ENCODE measurements at places on chromosomes 16 and 17.

DNA sequence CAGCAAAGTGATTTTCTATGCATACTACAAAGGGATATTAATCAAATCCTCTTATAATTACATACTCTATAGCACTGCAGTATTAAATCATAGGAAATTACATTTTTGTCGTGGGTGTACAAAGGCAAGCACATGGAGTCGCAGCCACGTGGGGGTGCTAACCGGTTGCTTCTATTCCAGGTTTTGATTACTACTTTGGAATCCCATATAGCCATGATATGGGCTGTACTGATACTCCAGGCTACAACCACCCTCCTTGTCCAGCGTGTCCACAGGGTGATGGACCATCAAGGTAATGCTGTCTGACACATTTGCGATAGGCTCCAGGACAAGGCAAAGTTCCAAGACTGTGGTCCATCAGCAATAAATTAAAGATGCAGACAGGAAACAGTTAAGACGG is 60.1 kb downstream of the ARSG start:
- no peaks in the 10 kb centered on the region for H3K27me3 ChIP-seq
- no peak for DNase-seq
- H3K36me3 ChIP-seq = no peaks in the 10 kb centered on the region
- no peak overlapping the region for H3K4me3 ChIP-seq
- H3K4me1 ChIP-seq = peaks cover 85% of the 10 kb centered on the region
- no peak overlapping the region for H3K27ac ChIP-seq

- H3K27ac ChIP-seq = peak overlapping the region; percentile 58
- peak; percentile 66 for DNase-seq
These were observed 15.7 kb downstream of the C16orf74 start for GRCh38 chr16:85735225-85735635.

DNA sequence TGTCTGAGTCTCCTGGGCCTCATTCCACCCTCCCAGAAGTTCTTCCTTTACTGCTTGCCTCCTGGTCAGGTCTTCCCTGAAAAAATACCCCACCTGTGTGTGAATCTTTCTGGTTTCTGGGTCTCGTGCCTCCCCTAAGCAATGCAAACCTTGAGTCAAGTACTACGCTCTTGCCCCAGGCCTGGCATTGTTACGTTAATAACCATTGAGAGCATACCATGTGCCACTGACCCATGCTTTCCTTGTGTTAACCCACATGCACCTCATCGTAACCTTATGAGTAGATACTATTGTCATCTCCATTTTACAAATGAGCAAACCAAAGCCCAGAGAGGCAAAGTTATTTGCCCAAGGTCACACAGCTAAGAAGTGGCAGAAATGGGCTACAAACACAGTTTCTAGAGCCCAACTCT is 25.4 kb upstream of the TOB1 start:
- no peak for DNase-seq
- no peaks in the 10 kb centered on the region for H3K27me3 ChIP-seq
- H3K4me1 ChIP-seq = peaks cover 6% of the 10 kb centered on the region
- no peak overlapping the region for H3K4me3 ChIP-seq
- H3K36me3 ChIP-seq = no peaks in the 10 kb centered on the region
- H3K27ac ChIP-seq = no peak overlapping the region

GRCh38 chr17:49521088-49521450 is 26.0 kb downstream of the NGFR start:
- DNase-seq = no peak
- no peaks in the 10 kb centered on the region for H3K4me1 ChIP-seq
- H3K27me3 ChIP-seq = no peaks in the 10 kb centered on the region
- no peaks in the 10 kb centered on the region for H3K36me3 ChIP-seq

DNA sequence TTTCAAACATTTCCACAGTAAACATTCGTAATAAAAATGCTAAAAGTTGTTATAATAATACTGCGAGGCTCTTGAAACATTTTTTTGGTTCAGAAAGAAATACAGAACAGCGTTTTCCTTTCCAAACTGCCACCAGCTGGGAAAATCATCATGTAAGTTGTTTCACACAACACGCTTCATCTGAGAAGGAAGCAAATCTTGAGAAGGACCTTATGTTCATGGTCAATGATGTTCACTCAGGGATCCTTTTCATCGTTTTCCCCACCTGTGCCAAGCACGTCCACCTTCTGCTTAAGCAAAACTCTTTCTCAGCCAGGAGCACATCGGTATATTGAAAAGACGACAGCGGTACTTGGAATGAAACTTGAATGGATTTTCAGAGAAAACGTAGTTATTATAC is 274.5 kb upstream of the ELAC2 start:
- H3K27me3 ChIP-seq = no peaks in the 10 kb centered on the region
- H3K4me1 ChIP-seq = no peaks in the 10 kb centered on the region
- H3K36me3 ChIP-seq = no peaks in the 10 kb centered on the region
- no peak overlapping the region for H3K27ac ChIP-seq
- DNase-seq = no peak
- no peak overlapping the region for H3K4me3 ChIP-seq

DNA sequence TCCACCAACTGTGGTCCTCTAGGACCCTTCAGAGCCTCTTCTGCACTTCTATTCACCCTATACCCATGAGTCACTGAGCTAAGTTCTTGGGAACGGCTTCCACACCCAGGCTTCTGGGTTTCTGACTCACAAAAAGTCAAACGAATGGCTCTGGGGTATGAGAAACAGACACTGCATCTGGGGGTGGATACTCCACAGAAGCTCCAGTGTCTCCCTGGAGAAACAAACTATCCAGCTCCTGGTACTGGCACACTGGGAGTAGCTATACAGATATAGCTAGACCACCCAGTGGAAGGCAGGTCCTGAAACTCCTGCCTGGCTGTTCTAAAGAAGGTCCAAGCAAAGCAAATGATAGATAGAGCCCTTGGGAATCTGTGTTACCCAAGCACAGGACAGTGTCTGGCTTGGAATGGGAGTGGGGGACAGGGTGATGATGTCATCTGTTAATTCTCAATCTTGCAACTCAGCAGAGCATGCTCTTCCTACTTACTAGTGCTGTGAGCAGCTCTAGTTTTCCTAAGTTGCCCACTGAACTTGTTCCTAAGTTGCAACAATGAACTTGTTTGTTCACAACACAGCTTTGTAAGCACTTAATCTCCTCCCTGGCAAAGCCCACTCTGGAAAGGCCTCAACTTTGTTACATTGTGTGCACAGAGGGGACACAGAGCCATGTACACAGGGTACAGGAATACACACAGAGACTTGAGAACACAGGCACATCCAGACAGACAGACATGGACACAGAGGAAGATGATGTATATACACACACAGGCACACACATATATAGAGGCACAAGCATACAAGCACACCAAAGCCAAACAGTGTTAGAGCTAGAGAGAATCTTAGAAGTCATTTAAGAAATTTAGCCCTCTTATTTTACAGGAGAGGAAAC is 6.7 kb downstream of the MMP28 start:
- DNase-seq = no peak
- no peak overlapping the region for H3K4me3 ChIP-seq
- no peaks in the 10 kb centered on the region for H3K27me3 ChIP-seq
- peak overlapping the region; percentile 37 for H3K27ac ChIP-seq
- H3K36me3 ChIP-seq = no peaks in the 10 kb centered on the region

DNA sequence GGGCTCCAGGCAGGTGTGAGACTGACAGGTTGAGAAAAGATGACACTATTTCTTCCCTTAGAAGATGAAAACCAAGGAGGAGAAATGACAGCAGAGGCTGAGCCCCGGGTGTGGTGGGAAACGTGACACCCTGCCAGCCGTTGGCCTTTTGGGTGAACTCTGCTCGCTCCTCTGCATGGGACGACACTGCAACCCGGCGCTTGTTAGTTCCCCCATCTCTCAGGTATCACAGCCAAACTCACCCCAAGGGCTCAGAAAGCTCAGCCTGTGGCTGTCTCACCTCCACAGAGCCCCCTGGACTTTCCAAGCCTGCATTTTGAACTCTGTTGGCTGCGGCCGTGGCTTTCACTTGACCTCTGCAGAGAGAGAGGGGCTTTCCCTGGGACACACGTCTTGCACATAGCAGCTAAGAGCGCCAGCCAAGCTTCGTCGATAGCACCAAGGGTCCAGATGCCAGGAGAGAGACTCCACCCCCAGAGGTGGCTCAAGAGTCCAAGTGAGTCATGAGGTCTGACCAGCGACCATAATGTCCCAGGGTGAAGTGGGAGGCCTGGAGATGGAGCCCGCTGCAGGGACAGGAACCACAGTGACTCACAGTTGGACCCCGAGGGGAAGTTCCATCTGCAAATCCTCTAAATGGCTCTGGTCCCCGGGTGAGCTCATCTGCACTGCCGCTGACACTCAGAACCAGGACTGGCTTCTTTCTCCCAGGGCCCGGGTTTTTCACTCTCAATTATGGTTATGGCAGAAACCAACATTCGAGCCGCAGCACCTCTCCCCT is 301.9 kb downstream of the SOX9 start:
- no peaks in the 10 kb centered on the region for H3K4me1 ChIP-seq
- H3K36me3 ChIP-seq = no peaks in the 10 kb centered on the region
- no peaks in the 10 kb centered on the region for H3K27me3 ChIP-seq
- no peak overlapping the region for H3K27ac ChIP-seq
- H3K4me3 ChIP-seq = no peak overlapping the region
- DNase-seq = no peak

GRCh38 chr16:28101533-28101890 is 38.0 kb upstream of the GSG1L start:
- H3K27ac ChIP-seq = no peak overlapping the region
- H3K4me3 ChIP-seq = no peak overlapping the region
- DNase-seq = no peak
- H3K27me3 ChIP-seq = no peaks in the 10 kb centered on the region
- peaks cover 47% of the 10 kb centered on the region for H3K36me3 ChIP-seq

DNA sequence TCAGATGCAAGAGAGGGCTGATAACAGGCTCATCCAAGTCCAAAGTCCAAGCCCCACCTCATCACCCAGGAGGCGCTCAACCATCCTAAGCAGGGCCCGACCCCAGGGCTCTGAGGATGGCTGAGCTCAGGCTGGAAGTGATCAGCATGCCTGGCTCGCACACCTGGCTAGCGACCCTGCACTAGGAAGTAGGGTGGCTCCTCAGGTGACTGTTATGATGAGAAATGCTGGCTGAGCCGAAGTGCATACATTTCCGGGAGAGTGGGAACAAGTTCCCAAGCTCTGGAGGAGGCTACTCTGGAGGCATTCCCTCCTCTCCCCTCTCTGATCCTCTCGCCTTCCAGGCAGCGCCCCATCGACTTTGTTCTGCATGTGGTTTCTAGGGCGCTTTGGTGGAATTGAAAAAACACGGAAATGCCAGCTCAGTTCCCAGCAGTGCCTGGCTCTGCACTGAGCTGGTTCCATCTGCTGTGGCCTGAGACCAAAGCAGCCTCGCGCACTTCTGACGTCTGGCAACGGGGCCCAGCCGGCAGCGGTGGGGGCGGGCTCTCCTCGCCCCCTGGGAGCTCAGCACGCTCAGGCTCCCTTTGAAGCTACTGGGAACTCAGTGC is 130.3 kb downstream of the IRF8 start:
- H3K4me3 ChIP-seq = no peak overlapping the region
- no peaks in the 10 kb centered on the region for H3K36me3 ChIP-seq
- no peak overlapping the region for H3K27ac ChIP-seq
- no peaks in the 10 kb centered on the region for H3K27me3 ChIP-seq
- H3K4me1 ChIP-seq = no peaks in the 10 kb centered on the region
- no peak for DNase-seq

- no peaks in the 10 kb centered on the region for H3K36me3 ChIP-seq
- H3K27ac ChIP-seq = no peak overlapping the region
- no peak overlapping the region for H3K4me3 ChIP-seq
- DNase-seq = no peak
These were observed 9.9 kb upstream of the CMTM4 start for GRCh38 chr16:66706506-66706880.

DNA sequence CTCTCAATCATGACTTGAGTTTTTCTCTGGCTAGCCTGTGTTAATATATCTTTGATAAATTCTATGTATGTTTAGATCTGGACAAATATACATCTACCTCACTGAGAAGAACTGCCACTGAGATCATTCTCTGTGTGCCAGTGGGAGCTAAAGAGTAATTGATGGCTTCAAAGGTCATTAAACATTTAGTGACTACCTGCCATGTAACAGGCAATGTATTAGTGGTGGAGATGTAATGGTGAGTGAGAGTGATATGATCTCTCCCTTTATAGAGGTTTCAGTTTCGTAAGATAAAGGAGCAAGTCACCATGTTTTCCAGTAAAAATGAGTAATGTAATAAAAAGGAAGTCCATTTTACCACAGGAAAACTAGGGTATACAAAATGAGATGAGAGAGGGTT is 235.8 kb upstream of the CDH8 start:
- no peaks in the 10 kb centered on the region for H3K36me3 ChIP-seq
- H3K27ac ChIP-seq = no peak overlapping the region
- H3K4me1 ChIP-seq = no peaks in the 10 kb centered on the region
- H3K4me3 ChIP-seq = no peak overlapping the region

DNA sequence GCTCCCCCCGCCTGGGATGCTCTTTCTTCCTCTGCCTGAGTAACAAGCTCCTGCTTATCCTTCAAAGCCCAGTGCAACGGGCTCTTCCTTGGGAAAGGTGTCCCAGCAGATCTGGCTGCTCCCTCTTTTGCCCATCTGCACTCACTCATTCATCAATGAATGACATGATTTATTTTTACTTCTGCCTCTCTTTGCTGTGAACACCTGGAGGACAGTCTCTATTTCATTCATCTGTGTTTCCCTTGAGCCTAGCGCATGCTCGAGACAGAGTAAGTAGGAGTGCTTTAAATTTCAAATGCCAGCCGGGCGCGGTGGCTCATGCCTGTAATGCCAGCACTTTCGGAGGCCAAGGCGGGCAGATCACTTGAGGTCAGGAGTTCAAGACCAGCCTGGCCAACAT is 22.0 kb upstream of the GINS2 start:
- no peaks in the 10 kb centered on the region for H3K36me3 ChIP-seq
- no peak for DNase-seq
- no peaks in the 10 kb centered on the region for H3K27me3 ChIP-seq
- no peak overlapping the region for H3K4me3 ChIP-seq

- H3K36me3 ChIP-seq = no peaks in the 10 kb centered on the region
- H3K27me3 ChIP-seq = no peaks in the 10 kb centered on the region
- no peak overlapping the region for H3K27ac ChIP-seq
These were observed 22.1 kb downstream of the RABEP2 start for GRCh38 chr16:28902909-28903308.

DNA sequence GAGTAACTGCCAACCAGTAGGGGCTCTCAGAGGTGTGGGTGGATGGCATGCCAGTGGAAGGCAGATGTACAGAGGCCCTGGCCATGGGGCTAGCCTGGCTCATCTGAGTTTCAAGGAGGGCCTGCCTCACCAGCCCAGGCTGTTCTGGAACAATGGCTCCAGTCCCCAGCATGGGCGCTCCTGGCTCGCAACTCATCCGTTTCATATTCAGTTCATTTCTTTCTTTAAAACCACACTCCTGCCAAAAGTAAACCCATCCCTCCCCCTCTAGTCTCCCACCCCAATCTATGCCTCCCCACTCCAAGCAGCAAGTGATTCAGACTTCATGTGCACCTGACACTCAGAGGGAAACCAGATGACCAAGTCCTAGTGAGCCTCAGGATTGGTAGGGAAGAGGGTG is 2.4 kb downstream of the CCL13 start:
- H3K36me3 ChIP-seq = no peaks in the 10 kb centered on the region
- no peaks in the 10 kb centered on the region for H3K27me3 ChIP-seq
- H3K27ac ChIP-seq = no peak overlapping the region

Measured in naive thymus-derived CD4-positive, alpha-beta T cell (primary cell).